ENCODE measurements at places on chromosomes 2 and 18.

GRCh38 chr18:40546875-40547274 lies 1408.2 kb upstream of the PIK3C3 start:
- DNase-seq: no peak
- no peak overlapping the region for H3K27ac ChIP-seq
- H3K4me3 ChIP-seq: no peak overlapping the region

DNA sequence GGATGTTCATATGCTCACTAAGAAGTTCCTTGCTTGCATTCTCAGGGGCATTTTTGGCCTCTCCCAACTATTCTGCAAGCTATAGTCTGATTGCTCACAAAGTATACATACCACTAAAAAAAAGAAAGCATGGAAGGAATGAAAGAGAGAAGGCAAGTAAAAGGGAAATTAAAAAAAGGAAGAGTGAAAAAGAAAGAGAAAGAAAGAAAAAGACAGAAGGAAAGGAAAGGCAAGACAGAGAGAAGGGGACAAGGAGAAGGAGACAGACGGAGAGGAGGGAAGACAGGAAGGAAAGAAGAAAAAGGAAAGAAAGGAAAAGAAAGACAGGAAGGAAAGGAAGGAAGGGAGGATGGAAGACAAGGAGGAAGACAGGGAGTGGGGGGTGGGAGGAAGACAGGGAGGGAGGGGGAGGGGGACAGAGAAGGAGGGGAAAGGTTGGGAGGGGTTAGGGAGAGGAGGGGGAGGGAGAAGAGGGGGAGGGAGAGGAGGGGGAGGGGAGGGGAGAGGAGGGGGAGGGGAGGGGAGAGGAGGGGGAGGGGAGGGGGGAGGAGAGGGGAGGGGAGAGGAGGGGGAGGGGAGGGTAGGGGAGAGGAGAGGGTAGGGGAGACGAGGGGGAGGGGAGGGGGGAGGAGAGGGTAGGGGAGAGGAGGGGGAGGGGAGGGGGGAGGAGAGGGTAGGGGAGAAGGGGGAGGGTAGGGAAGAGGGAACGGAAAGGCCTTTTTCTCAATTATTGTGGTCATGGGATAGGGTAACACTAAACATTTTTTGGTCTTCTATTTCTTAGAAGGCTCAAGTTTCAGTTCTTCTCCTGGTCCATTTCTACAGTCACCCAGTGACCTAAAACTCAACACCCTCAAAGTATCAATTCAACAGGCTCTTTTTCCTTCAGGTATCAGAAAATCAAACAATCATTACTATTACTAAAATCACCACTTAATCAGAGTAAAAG lies 50.7 kb downstream of the CERKL start:
- no peaks in the 10 kb centered on the region for H3K36me3 ChIP-seq
- no peaks in the 10 kb centered on the region for H3K27me3 ChIP-seq
- H3K4me3 ChIP-seq: no peak overlapping the region
- no peaks in the 10 kb centered on the region for H3K4me1 ChIP-seq
- DNase-seq: no peak

GRCh38 chr2:203301667-203302066 lies 26.5 kb upstream of the ABI2 start:
- no peaks in the 10 kb centered on the region for H3K27me3 ChIP-seq
- no peaks in the 10 kb centered on the region for H3K4me1 ChIP-seq
- H3K36me3 ChIP-seq: no peaks in the 10 kb centered on the region
- DNase-seq: no peak
- no peak overlapping the region for H3K4me3 ChIP-seq

DNA sequence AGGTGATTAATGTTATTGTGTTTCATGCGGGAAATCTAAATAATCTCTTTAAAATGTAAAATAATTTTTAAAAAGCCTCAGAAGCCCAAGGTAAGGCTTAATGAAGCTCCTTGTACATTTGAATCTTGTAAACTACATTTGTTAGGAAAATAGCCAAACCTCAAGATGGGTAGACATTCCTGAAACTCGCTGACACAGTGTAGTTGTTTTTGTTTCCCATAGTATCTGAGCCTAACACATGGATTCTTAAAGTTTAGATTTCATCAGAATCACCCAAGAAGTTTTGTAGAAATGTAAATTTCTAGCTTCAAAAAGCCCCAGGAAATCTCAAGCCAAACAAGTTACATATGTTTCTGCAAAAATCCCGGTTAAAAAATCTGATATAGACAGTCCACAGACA lies 1221.1 kb upstream of the ACVR2A start:
- H3K4me3 ChIP-seq: no peak overlapping the region
- no peaks in the 10 kb centered on the region for H3K27me3 ChIP-seq
- H3K36me3 ChIP-seq: no peaks in the 10 kb centered on the region
- H3K4me1 ChIP-seq: no peaks in the 10 kb centered on the region

GRCh38 chr2:33619028-33619427 lies 19.9 kb upstream of the FAM98A start:
- H3K36me3 ChIP-seq: no peaks in the 10 kb centered on the region
- no peak overlapping the region for H3K4me3 ChIP-seq
- no peaks in the 10 kb centered on the region for H3K27me3 ChIP-seq
- peaks cover 16% of the 10 kb centered on the region for H3K4me1 ChIP-seq
- no peak overlapping the region for H3K27ac ChIP-seq
- DNase-seq: no peak

All from MM.1S (cell line).